Endothelial cell of umbilical vein (primary cell): ENCODE measurements at places on chromosomes 11 and 22.
A peak's percentile ranks its signal among the peaks of the same experiment; 100 is the strongest.

GRCh38 chr22:31637891-31638618, 24.0 kb downstream of the PISD start:
- H3K27me3 ChIP-seq = no peaks in the 10 kb centered on the region
- H3K27ac ChIP-seq = peak overlapping the region; percentile 65
- H3K4me1 ChIP-seq = peaks cover 15% of the 10 kb centered on the region

DNA sequence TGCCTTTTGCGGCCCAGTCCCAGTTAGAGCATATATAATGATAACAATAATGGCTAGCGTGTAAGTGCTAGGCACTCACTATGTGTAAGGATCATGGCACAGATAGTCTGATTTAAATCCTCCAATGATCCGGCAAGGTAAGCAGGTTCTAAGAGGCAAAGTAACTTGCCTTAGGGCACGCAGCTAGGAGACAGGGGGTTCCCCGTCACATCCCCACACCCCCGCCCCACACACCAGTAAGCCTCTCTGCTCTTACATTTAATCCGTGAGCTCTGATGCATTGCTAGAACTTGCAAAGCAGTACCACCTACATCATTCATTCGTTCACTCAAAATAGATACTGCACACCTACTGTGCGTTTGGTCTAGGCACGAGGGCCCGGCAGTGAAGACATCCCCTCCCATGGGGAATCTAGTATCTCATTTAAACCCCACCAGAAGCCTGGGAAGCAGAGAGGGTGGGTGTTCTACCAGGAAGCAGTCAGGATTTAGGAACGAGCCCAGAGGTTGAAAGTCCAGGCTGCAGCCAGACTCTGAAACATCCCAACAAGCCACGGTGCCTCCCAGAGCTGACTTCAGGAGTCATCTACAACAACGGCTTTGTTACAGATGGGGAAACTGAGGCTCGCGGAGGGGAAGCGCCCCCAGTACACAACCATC, 20.6 kb downstream of the TMPRSS6 start:
- H3K36me3 ChIP-seq = no peaks in the 10 kb centered on the region
- DNase-seq = no peak
- no peak overlapping the region for H3K27ac ChIP-seq
- H3K27me3 ChIP-seq = no peaks in the 10 kb centered on the region
- no peak overlapping the region for H3K4me3 ChIP-seq

GRCh38 chr11:14258221-14258935, 100.6 kb downstream of the RRAS2 start:
- peak; percentile 25 for DNase-seq
- H3K4me3 ChIP-seq = no peak overlapping the region
- H3K4me1 ChIP-seq = peaks cover 5% of the 10 kb centered on the region
- no peaks in the 10 kb centered on the region for H3K27me3 ChIP-seq
- no peaks in the 10 kb centered on the region for H3K36me3 ChIP-seq

- peaks cover 6% of the 10 kb centered on the region for H3K27me3 ChIP-seq
- H3K4me3 ChIP-seq = no peak overlapping the region
- H3K27ac ChIP-seq = no peak overlapping the region
- H3K36me3 ChIP-seq = no peaks in the 10 kb centered on the region
- no peak for DNase-seq
Observed at GRCh38 chr11:59181746-59182456, 10.0 kb downstream of the DTX4 start.

DNA sequence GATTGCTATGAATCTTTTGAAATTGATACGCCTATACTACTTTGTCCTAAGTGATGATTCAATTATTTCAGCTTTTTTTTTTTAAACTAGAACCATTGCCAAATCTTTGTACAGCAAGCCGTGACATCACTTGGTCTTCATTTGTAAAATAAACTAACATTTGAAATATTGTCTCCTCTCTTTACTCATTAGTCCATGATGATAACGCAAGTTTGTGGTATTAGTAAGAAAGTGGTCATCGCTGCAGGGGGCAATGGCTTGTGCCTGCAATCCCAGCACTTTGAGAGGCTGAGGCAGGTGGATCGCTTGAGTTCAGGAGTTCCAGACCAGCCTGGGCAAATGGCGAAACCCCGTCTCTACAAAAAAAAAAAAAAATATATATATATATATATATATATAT, 12.9 kb upstream of the ARHGAP42 start:
- no peak overlapping the region for H3K27ac ChIP-seq
- no peak overlapping the region for H3K4me3 ChIP-seq
- H3K36me3 ChIP-seq = no peaks in the 10 kb centered on the region
- DNase-seq = no peak
- H3K4me1 ChIP-seq = no peaks in the 10 kb centered on the region
